GM19239 (cell line): ENCODE measurements at places on chromosomes 1 and 21.

DNA sequence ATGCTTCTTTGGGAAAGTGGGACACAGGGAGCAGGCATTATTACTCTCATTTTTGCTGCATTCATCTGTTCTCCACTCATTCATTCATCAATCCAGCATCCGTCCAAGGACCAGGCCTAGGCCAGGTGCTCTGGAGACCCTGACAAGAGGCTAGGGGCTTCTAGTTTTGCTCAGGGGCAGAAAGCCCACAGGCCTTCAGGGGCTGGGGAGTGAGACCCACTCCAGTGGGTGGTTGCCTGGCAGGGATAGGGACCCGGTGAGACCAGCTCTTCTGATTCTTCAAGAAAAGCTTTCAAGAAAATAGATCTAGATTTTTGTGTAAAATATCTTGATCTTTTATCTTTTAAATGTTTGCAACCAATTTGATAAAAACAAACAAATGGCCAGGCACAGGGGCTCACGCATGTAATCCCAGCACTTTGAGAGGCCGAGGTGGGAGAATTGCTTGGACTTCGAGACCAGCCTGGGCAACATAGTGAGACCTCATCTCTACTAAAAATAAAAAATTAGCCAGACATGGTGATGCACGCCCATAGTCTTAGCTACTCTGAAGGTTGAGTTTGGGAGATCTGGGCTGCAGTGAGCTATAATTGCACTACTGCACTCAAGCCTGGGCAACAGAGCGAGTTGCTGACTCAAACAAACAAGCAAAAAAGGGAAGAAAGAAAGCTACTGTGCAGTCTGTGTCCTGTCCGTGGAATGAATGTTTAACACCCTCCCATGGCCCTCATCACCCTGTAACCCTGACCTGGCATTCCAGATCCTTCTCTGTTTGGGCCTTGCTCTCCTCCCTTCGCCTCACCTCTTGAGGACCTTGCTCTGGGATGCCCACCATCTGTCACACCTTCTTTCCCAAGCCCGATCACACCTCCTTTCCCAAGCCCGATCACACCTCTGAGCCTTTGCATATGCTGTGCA, 17.3 kb upstream of the LRP8 start:
- DNase-seq = no peak

DNA sequence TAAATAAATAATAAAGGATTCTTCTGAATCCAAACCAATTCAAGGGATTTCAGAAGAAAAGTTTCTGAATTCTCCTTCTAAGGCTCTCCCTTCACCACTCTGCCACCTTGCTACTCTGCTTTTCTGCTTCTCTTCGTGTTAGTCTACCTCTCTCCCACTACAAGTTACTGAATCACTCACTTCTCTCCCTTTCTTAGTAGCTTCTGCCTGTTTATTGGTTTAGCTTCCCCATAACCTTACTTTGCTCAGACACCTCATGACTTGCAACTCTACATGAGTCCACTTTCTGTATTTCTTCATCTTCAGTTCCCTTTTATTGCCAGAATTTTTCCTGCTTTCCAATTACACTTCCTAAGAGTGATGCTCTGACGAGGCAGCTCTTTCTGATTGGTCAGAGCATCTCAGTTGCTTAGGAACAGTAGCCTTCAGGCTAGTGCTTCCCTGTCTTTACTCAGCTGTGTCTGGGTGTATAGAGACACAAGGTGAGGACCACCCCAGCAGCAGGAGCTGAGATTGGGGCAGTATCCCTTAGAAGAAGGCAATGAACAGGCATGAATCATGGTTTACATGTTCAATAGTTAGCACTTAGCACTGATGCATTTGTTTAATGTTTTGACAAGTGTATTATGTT, 144.6 kb downstream of the SLC30A10 start:
- DNase-seq = no peak

DNA sequence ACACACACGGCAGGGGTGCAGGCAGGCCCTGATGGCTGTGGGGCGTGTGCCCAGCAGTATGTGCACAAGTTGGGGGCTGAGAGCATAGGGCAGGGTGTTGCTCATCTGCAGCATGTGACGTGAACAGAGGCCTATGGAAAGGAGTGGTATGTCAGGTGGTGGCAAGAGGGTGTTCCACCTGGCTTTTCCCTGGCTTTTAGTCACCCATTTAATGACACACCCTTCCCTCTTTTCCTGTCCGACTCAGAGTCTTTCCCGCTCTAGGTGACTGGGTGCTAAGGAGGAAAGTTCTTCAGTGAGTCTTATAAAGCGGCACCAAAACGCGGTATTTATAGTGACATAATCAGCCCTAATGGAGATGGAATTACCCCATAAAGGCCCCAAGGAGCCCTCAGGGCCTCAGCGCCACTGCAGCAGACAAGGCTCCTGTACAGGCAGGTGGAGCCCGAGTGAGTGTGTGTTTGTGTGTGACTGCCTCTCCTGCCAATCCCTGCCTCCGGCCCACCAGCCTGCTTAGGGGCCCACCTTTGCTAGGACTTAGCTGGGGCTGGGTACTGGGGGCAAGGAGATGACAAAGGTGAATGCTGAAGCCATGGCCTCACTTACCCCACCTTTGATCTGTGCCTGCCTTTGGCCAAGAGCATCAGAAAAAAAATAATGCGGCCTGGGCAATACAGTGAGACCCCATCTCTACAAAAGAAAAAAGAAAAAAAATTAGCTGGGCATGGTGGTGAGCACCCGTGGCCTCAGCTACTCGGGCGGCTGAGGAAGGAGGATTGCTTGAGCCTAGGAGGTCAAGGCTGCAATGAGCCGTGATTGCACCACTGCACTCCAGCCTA, 3.3 kb upstream of the EPHA2 start:
- no peak for DNase-seq

- no peak for DNase-seq
Observed at GRCh38 chr1:245091818-245092637, 62.8 kb upstream of the KIF26B start.

DNA sequence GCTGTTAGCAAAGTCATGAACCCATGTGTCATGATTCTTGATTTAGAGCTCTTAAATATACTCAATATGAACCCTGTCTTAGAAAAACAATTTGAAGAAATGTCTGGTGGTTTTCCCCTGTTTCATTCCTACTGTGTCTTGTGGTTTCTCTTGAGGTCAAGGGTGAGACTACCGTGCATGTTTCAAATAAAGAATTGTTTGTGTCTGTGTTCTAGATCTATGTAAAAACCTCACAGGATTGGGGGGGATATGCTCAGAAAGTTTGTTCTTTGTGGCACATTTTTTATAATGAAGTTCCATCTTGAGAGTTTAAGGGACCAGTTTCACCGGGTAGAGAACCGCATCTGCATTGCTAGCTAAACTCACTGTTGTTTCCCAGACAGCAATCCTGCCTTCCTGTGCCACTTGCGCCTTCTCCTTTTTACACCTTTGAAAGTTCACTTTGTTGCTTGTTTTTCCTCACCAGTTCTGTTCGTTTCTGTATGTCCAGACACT, 30.9 kb upstream of the CACYBP start:
- DNase-seq = no peak

- no peak for DNase-seq
Observed at GRCh38 chr1:39980555-39981313, 25.8 kb downstream of the MFSD2A start.

DNA sequence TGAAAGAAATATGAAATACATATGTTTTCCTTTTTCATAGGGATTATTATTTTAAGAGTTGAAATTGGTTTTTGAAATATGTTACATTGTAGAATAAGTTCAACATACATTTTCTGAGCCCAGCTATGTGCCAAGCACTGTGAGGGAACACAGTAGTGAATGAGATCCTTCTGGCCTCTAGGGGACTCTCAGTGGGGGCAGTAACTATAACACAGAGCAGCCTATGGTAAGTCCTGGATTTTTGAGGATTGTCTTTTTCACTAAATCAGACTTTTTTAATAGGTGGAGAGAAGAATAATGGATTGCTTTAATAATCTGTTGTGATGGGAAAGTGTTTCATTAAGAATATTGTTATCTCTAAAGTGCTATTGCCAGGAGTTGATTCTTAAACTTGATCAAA, 2.4 kb downstream of the DNAJC6 start:
- no peak for DNase-seq

DNA sequence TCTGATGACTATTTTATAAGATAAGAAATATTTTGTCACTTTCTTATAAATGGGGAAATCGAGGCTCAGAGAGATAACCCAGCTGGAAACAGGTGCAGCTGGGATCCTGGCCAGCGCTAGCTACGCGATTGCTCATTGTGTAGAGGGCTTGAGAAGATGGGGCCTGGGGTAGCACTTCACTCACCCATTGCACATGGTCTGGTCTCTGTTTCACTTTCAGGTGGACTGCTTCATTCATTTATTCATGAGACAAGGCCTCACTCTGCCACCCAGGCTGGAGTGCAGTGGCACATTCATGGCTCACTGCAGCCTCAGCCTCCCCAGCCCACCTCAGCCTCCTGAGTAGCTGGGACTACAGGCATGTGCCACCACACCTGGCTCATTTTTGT, 23.8 kb downstream of the UBE4B start:
- no peak for DNase-seq

DNA sequence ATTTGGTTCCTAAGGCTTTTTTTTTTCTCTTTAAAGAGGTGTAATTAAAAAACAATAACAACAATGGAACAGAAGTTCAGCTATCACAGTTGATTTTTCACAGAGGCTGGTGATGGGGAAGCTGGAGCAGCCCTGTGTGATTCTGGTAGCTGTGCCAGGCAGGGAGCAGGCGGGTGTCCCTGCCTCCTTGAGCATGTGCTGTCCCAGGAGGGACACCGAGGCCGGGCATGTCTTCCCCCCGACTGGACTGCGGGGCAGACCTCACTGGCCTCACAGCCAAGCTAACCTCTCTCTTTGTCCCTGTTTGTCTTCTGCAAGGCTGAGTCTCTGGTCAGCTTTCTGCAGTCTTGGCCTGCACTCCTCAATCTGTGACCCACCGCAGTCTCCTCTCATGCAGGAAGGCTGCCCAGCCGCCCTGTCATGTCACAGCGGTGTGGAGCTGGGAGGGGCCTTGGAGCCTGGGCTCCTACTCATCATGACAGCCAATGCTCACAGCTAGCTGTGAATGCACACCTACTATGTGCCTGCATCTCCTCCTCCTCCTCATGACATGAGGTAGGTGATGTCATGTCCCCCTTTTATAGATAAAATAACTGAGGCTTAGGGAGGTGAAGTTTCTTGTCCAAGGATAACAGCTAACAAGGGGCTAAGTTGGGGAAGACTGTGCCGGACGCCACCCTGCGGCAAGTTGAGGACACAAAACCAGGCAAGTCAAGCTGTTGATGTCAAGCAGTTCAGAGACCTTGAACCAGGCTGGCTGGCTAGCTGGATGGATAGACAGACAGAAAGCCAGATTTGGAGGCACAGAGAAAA, 10.3 kb upstream of the ACTL8 start:
- no peak for DNase-seq

GRCh38 chr1:60281360-60281932, 207.9 kb upstream of the C1orf87 start:
- peak; percentile 18 for DNase-seq

- DNase-seq = no peak
Observed at GRCh38 chr1:14774225-14774624, 175.7 kb downstream of the KAZN start.

DNA sequence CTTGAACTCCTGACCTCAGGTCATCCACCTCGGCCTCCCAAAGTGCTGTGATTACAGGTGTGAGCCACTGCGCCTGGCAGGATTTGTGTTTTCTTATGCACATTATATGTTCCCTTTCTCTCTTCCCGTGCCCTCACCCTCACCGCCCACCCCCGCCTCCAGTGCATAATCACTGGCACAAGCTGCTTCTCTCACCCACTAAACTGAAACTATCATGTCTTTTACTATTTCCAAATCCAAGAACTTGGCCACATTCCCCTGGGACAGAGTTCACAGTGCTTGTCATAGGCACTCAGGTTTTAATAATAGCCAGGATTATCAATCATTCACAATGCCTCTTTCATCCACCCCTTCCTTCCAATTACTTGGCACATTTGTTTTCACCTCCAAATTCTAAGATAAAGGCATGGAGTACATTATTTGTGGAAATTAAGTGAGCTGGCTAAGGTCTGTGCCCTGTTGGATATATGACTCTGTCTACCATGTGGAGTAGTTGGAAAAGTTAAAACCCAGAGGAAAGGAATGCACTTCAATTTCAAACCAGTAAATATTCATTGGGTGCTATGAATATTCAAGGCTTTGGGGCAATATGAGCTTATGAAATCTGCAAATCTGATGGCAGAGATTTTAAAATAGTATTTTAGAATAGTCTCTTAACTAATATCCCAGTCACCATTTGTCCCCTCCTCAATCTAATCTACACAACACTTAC, 17.6 kb upstream of the MAPKAPK2 start:
- no peak for DNase-seq

GRCh38 chr1:31289021-31289420, 7.6 kb downstream of the SNRNP40 start:
- no peak for DNase-seq

- DNase-seq = no peak
Observed at GRCh38 chr21:35128536-35128935, 79.4 kb upstream of the RUNX1 start.
